ENCODE measurements at places on chromosomes 3 and 15. TPM values are rescaled to one million over a fixed set of nuclear protein-coding genes. Genes with fewer than 3 reads are reported as not detected.

TMIE gene
- total RNA-seq: not detected

DCBLD2 gene
- 370 TPM for total RNA-seq

RASL12 gene
- total RNA-seq: 1.7 TPM

CHRM5 gene
- not detected for total RNA-seq

WDR53 gene
- 7.1 TPM for total RNA-seq

AADACL2 gene
- not detected for total RNA-seq

FSTL1 gene
- 765 TPM for total RNA-seq

TNFAIP8L3 gene
- 22.4 TPM for total RNA-seq

DNA sequence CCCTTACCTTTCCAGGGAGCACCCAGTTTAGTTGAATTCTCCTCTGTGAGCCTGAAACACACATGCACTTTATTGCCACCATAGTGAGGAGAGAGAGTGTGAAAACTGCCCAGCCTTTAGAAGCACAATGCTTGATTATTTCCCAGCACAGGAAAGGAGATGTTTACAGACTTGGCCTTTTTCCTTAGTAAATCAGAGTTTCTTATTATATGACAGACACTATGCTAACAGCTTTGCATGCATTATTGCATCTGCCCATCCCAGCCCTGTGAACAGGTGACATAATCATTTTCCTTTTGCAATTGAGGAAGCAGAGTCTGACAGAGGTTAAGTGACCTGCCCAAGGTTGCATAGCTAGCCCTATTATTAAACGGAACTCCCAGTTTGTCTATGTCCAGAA lies 36.5 kb downstream of the CAPN3 start:
- DNase-seq: no peak

LRRIQ4 gene
- 0.09 TPM for total RNA-seq

Measured in fibroblast of the aortic adventitia (primary cell).